HCT116 (cell line): ENCODE measurements at places on chromosomes 16 and 17.

DNA sequence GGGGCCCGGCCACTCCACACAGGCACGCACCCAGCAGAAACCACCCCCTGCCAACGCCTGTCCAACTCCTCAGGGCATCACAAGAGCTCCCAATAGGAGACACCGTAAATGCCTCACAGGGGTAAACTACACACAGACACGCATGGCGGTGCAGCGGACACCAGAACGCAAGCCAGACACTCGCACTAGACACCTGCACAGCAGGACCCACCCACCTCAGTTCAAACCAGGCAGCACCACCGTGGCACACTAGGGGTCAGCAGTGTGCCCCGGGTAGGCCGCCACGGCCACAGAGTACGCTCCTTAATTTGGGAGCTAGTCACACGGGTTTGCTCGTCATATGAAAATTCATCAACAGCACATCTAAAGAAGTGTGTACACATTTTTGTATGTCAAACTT lies 3.4 kb downstream of the SLC38A10 start:
- peak; percentile 65 for DNase-seq

- DNase-seq, result no peak
Observed at GRCh38 chr17:43356999-43357398, 41.8 kb upstream of the ARL4D start.

DNA sequence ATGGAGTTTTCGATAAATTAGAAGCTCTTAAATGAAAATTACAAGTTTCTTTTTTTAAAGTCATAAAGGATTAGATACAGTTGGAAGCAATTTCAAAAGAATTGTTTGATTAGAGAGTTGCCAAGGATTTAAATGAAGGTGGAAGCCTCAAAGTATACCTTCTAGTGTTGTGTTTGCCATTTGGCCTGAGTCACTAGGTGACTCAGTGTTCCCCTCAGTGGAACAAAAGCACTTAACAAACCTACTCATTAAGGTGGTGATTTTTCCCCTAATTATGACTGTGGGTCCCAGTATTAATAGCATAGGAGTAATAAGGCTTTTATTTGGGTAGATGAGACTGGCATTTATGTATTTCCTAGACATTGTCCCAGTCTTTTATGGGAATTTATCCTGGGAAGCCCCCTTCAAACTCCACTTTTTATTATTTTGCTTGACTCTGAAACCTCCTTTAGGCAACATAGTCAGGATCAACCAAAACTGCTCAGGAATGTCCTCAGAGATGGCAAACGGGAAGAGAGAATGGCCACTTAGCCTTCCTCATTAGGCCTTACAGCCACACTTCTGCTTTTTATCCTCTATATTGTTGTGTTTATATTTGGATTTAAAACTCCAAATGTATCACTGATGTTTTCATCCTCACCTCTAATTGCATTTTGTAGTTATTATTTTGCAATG lies 161.0 kb downstream of the FTO start:
- DNase-seq, result peak; percentile 58

- peak; percentile 29 for DNase-seq
Observed at GRCh38 chr17:50289991-50290702, 15.9 kb downstream of the TMEM92 start.

DNA sequence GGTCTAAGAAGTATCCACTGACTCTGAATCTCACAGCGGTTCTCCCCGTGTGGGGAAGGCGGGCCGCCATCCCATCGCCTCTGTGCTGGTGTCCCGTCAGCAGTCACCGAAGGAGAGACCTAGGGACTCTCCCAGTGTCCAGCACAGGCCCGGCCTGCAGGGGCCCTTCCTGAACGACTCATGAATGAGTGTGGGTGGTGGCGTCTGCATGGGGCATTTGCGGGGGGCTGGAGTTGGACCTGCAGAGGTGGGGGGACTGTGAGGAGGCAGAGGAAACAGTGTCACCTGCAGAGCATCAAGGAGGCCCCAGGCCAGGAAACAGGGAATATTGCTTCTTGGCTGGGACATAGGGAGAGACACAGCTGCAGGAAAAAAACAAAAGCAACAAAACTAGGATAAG lies 10.3 kb downstream of the KCNG4 start:
- no peak for DNase-seq

DNA sequence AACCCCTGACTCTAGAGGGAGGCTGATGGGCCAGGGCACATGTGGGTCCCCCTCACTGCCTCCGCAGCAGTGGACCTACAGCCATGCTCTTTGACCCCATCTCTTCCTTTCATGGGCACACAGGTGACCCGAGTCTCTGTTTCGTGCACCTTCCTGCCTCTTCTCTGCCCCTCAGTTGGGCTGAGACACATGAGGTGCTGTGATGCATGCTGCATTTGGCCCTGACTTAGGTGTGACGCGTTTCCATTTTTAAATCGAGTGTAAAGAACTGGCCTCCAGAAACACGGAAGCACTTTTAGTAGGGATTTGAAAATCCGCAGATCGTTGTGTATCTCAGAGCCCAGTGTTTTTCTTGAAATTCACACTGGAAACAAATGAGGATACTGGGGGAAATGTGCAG lies 24.6 kb downstream of the C16orf90 start:
- no peak for DNase-seq

GRCh38 chr17:4827399-4827798 lies 5.7 kb upstream of the MINK1 start:
- no peak for DNase-seq

- DNase-seq, result no peak
Observed at GRCh38 chr17:35239823-35240222, 3.0 kb upstream of the SLFN5 start.

GRCh38 chr17:64491994-64492393 lies 4.9 kb downstream of the POLG2 start:
- DNase-seq, result no peak

GRCh38 chr17:11954936-11955335 lies 42.3 kb downstream of the ZNF18 start:
- no peak for DNase-seq

DNA sequence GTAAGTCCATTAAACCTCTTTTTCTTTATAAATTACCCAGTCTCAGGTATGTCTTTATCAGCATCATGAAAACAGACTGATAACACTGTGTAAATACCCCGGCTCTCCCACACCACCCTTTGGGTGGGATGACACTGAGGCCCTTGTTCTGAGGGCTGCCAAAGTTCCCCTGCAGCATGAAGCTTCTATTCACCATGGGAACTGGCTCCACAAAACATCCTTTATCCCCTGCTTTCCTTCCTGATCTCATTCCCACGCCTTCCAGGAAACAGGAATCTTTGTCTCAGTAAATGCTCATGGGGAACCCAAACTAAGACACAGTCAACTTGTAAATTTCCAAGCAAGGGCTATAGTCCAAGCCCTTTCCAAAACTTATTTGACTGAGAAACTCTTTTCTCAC lies 88.4 kb downstream of the ABCC12 start:
- DNase-seq, result no peak

GRCh38 chr17:76995387-76996105 lies 127.3 kb downstream of the MGAT5B start:
- no peak for DNase-seq

GRCh38 chr17:61456061-61456681 lies 3.9 kb downstream of the TBX4 start:
- DNase-seq, result no peak

DNA sequence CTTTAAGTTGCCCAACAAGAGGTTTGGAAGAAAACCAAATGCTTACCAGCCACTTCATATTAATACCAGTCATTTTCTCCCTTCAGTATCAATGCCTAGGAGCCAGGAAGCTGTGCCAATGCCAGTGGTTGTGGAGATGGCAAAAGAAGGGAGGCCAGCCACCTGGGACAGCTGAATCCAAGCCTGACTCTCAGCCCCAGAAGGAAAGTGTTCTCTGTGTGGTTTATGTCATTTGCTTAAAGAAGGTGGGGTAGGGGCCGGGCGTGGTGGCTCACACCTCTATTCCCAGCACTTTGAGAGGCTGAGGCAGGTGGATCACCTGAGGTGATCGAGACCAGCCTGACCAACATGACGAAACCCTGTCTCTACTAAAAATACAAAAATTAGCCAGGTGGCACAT lies 13.4 kb downstream of the C17orf78 start:
- DNase-seq, result no peak

DNA sequence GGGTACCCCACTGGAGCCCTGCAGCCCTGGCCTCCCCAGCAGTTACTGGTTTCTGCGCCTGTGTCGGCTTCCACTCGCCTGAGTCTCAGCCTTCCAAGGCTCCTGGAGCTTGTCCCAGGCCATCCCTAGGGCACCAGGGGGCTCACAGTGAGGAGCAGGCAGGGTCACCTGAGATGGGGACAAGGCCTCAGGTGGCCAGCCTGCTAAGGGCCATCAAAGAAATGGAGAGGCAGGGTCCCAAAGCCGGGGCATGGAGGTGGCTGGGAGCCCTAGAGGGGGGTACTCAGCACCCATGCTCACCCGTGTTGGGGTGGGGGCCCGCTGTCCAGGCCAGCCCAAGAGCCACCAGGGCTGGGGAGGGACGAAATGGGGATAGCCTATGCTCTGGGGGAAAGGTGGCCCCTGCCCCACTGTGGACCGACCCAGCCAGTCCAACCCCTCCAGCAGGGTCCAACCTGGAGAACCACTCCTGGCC lies 1.3 kb downstream of the FASN start:
- no peak for DNase-seq

- DNase-seq, result no peak
Observed at GRCh38 chr17:46028981-46029565, 30.0 kb downstream of the STH start.

GRCh38 chr17:76557368-76558197 lies 17.7 kb downstream of the PRCD start:
- DNase-seq, result peak; percentile 98

DNA sequence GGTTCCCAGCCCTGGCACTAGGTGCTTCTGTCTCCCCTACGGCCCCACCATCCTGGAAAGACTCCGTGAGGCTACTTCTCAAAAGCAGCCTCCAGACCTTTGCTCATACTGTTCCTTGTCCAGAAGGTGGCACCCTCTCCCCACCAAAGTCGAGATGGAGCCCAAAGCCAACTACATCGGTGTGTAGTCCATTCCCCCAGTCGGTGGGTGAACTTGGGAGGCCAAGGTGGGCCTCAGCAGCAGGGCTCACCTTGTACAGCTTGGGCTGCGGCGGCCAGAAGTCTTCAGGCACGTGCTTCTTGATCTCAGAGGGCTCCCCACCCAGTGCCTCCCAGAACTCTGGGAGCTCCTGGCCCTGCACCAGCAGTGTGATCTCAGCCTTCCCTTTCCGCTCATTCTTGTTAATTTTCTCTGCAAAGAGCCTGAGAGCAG lies 10.2 kb downstream of the FLII start:
- DNase-seq, result no peak

- DNase-seq, result no peak
Observed at GRCh38 chr16:85778873-85779272, 20.5 kb downstream of the EMC8 start.

DNA sequence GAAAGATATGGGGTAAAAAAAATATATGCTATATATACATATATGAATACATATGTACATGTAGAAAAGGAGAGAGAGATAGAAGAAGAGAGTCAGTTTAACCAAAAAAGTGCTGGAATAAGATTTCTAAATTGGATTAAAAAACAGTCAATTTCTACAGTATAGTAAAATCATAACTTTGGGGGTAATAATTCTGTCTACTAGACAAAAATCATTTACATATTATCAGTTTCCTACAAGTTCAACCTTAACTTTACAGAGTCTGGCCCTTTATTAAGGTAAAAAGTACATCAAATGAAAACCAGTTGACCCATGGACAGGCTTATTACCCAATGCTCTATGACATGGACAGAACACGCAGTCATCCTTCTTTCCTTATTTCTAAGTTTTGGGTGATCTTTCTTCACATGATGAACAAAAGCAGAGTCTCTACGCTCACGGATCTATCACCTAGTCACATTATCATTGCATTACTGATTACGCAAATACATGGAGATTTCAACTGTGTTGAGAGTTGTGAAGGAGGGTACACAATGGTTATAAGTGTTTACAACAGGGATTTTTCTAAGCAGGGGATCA lies 63.9 kb upstream of the SMIM36 start:
- DNase-seq, result no peak

DNA sequence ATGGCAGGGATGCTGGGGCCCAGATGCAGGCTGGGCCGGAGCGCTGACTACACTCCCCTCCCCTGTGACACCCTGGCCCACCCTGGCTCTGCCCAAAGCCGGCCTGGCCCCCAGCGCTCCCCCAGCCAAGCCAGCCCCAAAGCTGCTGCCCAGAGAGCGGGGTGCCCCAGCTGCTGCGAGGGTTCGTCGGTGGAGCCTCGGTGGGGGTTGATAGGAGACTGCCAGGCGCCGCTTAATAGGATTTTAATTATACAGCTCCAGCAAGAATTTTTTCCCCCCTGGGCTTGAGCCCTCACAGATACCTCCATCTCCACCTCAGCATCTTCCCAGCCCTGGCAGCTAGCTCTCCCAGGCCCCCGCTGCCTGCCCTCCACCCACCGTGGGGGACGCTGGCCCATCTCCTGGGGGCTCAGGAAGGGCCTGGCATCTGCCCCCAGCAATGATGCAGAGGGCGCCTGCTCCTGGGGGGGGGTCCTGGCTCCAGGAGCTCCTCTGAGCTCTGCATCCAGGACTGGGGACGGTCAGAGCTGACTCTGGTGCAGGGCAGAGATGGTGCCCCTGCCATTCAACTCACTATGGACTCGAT lies 36.8 kb upstream of the DLX4 start:
- no peak for DNase-seq

GRCh38 chr17:42629411-42630009 lies 20.0 kb downstream of the TUBG1 start:
- no peak for DNase-seq

DNA sequence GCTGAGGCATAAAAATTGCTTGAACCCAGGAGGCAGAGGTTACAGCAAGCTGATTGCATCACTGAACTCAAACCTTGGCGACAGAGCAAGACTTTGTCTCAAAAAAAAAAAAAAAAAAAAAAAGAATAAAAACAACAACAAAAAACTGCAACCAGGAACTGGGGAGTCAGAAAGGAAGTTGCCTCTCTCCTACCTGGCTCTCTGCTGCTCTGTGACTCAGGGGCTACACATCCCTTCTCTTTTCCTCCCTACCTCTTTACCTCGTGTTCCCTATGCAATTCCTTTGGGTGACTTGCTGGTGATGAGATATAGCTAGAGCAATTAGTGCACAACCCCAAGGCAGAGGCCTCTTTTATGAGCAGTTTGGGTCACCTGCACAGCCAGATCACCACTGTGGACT lies 95.9 kb downstream of the ABCC1 start:
- DNase-seq, result no peak

GRCh38 chr17:8053600-8053999 lies 14.7 kb downstream of the ALOX15B start:
- no peak for DNase-seq

- no peak for DNase-seq
Observed at GRCh38 chr16:75494661-75495075, 573 bp downstream of the CHST6 start.

GRCh38 chr17:9370467-9370866 lies 205.2 kb downstream of the STX8 start:
- no peak for DNase-seq

DNA sequence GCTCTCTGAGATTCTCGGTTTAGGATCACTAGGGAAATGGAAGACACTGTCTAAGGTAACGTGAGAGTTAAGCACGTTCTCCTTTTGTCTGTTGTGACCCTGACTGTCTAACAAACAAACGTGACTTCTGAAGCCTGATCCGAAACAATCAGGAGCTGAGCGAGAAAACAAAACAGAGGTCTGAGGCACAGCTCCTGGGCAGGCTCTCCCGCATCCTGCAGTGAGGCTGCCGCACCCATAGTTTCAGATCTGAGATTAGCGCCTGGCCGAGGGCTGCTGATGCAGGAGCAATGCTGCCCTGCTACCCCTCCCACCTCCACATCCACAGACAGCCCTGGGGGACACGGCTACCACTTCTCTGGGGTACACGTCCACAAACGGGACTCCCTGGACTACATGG lies 46.7 kb downstream of the RNF157 start:
- DNase-seq, result no peak

GRCh38 chr16:62638964-62639870 lies 603.0 kb upstream of the CDH8 start:
- no peak for DNase-seq
